SJSA1 (cell line): ENCODE measurements at places on chromosomes 1 and 21. TPM values are rescaled to one million over a fixed set of nuclear protein-coding genes. Genes with fewer than 3 reads are reported as not detected.

The LCE1A gene
- not detected in 2 replicates for total RNA-seq

The S100A5 gene
- not detected in 2 replicates for total RNA-seq

The LRIF1 gene
- 18.9 and 35.4 TPM in 2 replicates for total RNA-seq

- no peak for DNase-seq
Observed at GRCh38 chr1:201585093-201585483, 46.2 kb downstream of the NAV1 start.

DNA sequence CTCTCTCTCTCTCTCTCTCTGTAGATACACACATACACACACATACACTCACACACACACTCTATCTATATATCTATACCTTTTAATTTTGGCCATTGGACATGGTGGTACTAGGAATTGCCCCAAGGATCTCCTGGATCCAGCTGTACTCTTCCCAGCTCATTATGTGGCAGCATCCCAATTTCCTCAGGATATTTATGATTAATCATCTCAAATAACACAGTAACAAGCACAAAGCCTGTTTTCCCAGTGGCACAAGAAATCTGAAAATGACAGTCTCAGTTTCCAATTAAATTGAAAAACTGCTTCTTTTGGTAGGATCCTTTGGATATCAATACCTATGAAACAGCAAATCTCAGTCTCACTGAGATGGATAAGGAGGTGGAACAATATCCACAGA, 27.6 kb downstream of the S100A10 start:
- no peak for DNase-seq

- peak; percentile 55 for DNase-seq
Observed at GRCh38 chr1:27346991-27347624, 5.3 kb downstream of the SYTL1 start.

DNA sequence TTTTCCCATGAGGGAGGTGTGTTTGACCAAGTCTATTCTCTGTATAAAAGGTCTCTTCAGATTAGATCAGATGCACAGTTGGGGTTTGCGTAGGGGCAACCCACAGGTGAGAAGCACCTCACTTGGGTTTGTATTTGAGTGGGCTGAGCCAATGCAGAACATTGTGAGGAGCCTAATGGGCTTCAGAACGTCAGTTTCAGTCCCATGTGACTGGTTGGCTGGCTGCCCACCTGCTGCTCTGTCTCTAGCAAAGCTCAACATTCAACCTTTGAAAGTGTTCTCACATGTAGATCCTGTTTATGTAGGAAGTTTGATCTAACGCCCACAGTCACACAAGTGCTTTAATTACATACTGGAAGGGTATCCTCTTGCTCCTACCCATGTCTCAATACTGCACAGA, 105.5 kb downstream of the FASLG start:
- DNase-seq: no peak

- no peak for DNase-seq
Observed at GRCh38 chr21:42349420-42350317, 1.1 kb downstream of the TFF2 start.
